ENCODE measurements at places on chromosomes 11 and 22. TPM values are rescaled to one million over a fixed set of nuclear protein-coding genes. Genes with fewer than 3 reads are reported as not detected.
A peak's percentile ranks its signal among the peaks of the same experiment; 100 is the strongest.

DNA sequence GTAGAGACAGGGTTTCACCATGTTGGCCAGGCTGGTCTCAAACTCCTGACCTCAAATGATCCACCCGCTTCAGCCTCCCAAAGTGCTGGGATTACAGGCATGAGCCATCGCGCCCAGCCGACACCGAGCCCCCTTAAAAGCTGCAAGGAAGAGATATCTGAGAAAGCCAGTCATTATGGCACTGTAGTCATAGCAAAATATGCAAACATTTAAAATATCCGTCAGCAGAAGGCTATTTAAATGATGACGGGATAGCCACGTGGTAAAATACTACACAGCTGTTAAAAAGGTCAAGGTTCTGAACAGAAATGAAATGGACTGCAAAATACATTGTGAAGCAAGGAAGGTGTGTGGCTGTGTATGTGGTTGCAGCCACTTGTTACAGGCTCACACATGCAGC is 6.4 kb upstream of the CCDC88B start:
- DNase-seq = no peak

DNA sequence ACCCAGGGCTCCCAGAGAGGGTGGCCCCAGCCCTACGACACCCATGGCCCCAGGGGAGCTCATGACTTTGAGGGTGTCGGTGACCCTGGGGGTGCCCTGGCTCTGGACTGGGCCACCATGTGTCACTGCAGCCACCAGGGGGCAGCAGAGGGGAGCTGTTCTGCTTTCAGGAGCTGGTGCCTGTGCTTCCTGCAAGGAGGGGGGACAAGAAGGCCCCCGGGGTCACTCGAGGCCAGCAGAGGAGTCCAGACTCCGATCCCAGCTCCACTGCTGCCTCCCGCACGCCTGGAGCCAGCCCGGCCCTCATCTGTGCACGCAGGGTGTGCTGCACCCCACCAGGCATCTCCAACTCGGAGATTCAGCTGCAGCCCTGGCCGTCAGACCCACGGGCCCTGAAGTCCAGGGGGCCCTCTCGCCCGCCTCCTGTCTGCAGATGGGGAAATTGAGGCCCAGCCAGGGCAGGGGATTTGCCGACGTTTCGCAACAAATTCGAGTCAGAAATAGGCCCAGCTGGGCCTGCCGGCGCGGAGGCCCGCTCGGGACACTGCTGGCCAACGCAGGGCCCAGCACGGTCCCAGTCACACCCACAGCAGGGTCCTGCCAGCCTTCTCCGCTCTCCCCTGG is 29.5 kb upstream of the WNT7B start:
- peak; percentile 85 for DNase-seq

- DNase-seq = no peak
These were observed 11.1 kb downstream of the CTR9 start for GRCh38 chr11:10762185-10762584.

- DNase-seq = no peak
These were observed 39.0 kb downstream of the UVRAG start for GRCh38 chr11:75853971-75854370.

DNA sequence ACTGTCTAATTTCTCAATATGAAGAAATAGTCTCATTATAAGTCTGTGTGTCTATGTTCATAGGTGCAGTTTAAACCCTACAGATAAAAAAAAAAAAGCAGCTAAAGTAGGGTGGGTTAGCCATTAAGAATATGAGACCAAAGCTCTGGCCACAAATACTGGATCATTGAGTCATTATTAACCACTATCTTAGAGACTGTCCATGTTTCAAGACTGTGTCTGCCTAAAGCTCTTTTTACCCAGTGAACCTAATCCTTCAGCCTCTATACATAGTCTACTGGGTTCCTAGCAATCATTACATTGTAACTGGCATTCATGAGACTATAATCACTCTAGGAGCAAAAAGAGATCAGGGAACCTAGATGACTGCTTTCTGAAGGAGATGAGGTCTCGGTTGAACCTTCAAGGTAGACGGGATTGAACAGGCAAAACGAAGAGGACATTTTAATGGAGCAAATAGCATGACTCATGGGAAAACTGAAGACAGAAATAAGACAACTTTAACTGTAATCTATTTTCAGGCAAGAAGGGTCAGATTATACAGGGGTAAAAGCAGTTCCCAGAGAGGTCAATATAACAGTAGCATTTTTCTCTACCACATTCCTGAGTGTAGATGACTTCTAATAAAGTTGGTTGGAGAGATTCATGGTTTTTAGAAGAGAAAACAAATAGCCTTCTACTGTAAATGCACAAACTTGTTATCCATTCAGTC is 64.0 kb upstream of the FIBIN start:
- no peak for DNase-seq

DNA sequence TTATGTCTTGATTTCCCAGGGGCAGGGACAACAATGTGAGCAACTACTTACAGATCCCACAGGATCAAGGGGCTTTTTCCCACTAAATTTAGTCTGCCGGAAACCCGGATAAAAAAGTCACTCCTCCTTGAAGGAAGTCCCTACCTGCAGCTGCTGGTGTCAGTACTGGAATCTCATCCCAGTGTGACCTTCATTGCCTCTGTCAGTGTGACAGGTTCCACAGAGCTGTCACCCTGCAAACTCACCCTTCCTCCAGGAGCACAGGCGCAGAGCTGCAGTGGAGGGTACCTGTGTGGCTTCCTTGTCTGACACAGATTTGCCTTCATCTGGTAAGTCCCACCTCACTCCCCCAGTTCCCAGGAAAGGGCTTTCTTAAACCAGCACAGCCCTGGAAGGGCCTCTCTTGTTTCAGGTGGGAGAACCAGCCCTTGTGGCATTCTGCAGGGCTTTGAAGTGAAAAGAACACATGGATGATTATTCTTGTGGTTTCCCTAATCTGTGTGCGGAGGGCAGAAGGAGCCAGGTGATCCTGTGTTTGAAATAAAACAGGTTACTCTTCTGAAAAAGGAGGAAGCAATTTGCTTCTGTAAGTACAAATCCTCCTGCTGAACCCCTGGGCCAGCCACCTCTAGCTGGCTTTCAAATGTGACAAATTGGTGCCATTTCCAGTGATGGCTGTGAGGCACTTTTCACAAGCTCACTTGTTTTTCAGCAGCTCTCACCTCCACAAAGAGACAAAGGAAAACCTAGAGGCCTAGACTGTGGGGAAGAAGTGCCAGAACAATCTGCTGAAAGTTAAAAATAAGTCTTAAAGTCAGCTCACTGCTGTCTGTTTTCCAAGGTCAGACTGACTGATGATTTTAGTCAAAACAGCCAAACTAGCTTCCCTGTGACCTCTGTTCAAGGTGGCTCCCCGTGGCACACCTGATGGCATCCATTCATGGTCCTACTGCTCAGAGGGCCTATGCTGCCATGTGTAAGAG is 9.2 kb upstream of the PRSS23 start:
- peak; percentile 53 for DNase-seq

DNA sequence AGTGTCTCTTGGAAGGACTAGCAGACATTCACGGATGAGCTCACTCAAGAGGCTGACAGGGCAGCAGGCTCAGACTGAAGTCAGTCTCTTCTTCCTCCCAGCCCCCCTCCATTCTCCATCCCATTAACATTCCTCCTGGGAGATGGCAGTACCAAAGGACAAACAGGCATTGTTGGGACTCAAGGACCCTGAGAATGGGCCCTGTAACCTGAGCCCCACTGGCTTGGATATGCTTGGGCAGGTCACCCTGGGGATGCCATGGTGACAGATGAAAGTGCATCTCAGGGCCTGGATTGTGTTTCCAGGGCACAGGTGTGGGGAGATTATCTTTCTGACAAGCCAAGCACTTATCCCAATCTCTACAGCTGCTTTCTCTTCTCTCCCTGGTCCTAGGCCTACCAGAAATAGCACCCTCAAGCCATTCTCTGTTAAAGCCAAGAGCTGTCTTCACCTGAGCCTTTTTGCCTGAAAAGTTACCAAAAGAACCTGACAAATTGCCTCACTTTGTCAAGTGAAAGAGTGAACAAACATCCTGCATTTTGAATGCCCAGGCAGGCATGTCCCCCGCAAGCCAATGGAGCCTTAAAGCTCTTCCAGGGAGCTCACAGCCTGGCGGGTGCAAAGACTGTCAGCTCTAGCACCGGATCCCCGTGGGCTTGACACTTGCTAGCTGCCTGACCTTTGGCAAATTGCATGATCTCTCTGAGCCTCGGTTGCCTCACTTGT is 366.0 kb upstream of the NARS2 start:
- no peak for DNase-seq

GRCh38 chr22:41201141-41201540 is 4.0 kb upstream of the L3MBTL2 start:
- no peak for DNase-seq

DNA sequence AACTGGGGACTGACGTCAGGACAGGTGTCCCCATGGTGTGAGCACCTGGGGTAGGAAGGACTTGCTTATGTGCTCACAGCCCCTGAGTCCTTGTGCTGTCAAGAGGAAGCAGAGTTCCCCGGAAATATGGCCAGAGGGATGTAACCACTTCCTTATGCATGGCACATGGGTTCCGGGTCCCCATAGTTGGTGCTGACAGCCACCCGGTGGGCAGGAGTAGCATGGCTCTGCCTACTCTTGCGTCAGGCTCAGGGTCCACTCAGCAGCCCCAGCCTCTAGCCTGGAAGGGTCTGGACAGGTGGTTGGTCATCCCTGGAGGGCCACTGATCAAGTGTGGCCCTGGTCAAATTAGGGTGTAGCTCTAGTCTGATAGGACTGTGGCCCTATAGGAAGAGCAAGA is 42.8 kb upstream of the CCND1 start:
- DNase-seq = no peak

GRCh38 chr11:45319077-45319476 is 32.9 kb upstream of the SYT13 start:
- no peak for DNase-seq

OR2D2 gene
- not detected for polyA plus RNA-seq

DGAT2 gene
- polyA plus RNA-seq = 21.5 TPM

RBMXL2 gene
- polyA plus RNA-seq = not detected

TSPAN32 gene
- not detected for polyA plus RNA-seq

GAB4 gene
- polyA plus RNA-seq = not detected
